ENCODE measurements at places on chromosomes 4 and X.

GRCh38 chr4:6222761-6223292, 22.5 kb upstream of the JAKMIP1 start:
- DNase-seq: no peak

GRCh38 chr4:184348311-184349233, 125.8 kb downstream of the IRF2 start:
- DNase-seq: no peak

GRCh38 chr4:2075987-2076907, 17.1 kb downstream of the NAT8L start:
- DNase-seq: no peak

GRCh38 chrX:71622032-71622575, 3.8 kb upstream of the CXCR3 start:
- no peak for DNase-seq

DNA sequence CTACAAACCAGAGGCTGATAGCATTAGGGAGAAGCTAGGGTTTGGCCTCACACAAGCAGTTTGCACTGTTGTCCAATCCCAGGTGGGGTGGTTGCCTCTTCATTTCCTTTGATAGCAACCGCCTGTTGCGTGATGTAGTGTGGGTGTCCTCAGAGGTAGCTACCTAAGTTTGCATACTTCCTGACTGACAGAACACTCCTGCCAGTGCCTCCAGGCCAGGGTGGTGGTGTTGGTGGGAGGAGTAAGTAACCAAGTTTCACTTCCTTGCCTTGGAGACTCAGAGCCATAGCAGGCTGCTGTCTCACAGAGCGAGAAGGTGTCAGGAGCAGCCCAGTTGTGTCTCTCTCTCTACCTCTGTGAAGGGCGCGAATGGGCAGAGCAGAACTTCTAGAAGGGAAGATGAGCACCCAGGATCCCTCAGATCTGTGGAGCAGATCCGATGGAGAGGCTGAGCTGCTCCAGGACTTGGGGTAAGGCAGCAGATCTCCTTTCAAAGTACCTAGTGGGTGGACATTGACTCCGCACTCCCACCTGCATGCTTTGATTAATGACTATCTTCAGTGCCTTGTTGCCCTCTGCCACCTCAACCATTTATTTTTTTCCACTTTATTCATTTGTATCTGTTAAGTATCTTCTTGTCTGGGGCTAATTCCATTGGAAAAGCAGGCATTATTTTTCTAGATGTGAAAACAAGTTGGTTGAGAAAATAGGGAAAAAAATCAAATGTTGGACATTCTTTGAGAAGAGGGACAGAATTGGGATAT, at the start of gene DAPP1:
Gene DAPP1 (plus strand): TSS at position 283 of the 764 bp plus-strand sequence. CDS start 87 bp downstream, at position 370.
- peak; percentile 92 for DNase-seq

DNA sequence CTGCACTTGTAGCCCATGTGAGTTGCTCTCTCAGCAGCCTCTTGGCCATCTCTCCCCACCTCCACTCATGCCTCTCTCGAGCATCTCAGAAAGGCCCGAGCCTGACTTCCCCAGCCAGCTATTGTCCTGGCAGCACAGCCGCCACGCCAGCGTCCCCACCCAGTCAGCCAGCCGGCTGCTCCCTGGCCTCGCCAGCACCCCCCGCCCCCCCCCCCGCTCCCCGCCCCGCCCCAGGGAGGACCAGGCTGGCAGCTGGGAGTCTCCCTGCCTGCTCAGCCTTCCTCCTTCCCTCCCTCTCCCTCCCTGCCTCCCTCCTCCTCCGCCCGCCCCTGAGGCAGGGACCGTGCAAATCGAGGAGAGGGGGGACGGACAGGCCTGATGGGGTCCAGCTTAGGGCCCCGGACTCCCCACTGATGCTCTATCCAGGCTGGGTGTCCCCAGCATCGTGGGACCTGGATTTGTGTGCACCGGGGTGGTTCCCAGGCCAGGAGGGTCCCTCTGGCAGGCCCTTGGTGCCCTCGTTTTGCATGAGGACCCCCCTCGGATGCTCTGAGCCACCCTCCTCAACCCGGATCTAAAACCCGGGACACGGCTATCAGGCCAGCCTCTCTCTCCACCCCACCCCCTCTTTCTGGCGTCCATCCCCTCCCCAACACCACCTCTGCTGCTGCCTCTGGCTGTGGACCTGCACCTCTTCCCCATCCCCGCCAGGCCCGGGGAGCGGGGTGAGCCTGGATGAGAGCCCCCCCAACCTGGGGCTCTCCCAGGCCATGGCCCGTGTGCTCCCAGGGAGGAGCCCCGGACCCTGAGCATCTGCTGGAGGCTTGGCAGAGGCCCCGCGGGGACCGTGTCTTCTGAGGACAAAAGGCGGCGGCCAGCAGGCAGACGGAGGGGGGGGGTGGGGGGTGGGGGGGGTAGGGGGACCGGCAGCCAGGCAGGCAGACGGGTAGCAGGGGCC, at the start of gene GPR173:
Gene GPR173 (plus strand): TSS at position 621 of the 958 bp plus-strand sequence. CDS start 27,833 bp downstream, outside the sequence.
- DNase-seq: no peak

- DNase-seq: no peak
Measured at GRCh38 chr4:163164591-163164990, 2.1 kb downstream of the NAF1 start.

GRCh38 chrX:51747671-51748070, 4.4 kb downstream of the GSPT2 start:
- DNase-seq: no peak

GRCh38 chr4:686413-687040, 2.4 kb downstream of the SLC49A3 start:
- no peak for DNase-seq

DNA sequence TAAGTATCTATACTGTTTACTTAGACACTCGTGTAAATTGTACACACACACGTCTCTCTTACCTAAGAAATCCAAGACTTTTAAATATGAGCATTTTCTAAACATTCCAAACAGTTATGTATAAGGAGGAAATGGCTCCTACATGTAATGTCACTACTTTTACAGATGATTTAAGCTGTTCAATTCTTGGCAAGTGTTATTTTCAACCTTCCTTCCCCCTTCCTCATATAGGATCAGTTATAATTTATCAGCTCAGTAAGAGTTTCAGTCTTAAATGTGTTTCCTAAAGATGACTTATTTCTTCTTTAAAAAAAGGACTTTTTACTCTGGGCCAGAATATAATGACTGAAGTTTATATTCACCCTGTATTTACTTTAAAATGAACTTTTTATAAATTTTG, 601.1 kb downstream of the ANKRD50 start:
- DNase-seq: no peak

DNA sequence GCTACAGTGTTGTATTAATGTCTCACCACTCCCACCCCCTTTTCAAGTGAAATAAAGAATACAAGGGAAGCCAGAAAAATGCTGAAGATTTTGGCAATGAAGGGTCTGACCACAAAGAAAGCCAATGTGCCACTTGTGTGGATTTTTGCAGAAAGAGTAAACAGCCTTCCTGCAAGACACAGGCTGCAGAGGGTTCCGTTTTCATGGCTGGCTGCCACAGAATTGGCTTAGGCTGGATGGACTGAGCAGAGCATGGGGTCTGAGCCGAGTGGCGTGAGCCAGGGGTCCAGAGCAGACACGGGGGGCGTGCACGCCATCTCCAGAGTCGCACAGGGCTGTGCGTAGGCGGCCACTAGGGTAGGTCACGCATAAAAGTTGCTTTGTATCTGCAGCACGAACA, 69.2 kb downstream of the MTNR1A start:
- no peak for DNase-seq

GRCh38 chrX:125306335-125306866, 13.3 kb upstream of the TEX13C start:
- no peak for DNase-seq

DNA sequence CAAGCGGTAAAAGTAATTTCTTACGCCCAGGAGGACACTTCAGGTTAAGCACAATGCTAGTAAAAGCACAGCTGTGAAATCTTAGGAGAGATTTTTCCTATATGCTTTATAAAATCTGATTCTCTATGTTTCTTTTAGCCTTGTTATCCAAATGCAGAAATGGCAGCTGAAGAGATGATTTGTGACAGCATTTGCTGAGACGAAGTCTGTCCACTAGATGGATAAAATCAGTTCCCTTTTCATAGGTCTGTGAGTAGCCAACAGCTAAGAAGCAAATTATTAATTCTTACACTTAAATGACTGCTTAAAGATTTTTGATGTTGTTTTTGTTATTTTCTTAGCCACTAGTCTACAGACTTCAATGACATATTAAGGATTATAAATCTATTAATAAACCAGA, 5.3 kb downstream of the GPM6A start:
- no peak for DNase-seq

- no peak for DNase-seq
Measured at GRCh38 chr4:22045051-22045630, 96.6 kb upstream of the KCNIP4 start.

DNA sequence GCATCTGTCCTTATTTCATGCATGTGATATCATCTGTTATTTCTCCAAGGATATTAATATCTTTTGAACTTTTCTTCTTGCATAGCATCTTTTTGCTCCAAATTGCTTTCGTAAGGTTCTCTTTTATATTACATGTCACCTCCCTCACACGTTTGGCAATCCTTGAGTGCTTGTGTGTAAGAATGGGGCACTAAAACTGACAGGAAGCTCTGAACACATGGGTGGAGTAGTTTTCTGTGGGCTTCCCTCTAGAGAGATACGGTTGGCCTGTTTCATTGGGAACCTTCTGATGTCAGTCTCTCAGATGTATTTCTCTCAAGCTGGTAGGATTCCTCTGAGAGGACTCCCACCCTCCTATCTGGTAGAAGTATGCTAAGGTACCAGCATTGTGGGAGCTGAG, 223.0 kb downstream of the MID1 start:
- DNase-seq: no peak

GRCh38 chr4:182645511-182645910, 271.7 kb downstream of the DCTD start:
- no peak for DNase-seq

GRCh38 chrX:123745511-123745910, 12.7 kb upstream of the THOC2 start:
- DNase-seq: no peak

DNA sequence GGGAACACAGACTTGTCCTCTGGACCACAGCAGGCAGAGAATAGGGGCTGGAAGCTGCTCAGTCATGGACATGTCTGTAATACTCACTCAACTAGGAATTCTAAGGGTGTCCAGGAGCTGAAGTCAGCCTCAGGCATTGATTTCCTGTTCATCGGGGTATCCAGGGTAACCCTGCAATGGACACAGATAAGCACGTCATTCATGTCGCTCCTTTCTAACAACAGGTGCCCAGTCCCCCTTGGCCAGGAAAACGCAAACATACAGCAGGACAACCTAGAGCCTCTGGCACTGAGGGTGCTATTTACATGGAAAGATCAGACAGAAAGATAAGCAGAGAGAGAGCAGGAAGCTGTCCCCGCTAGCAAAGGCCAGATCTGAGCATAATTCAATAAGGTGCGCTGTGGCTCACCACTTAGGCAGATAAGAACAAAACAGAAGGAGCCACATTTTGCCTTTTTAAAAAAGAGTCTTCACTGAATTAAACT, 21.3 kb downstream of the QDPR start:
- no peak for DNase-seq

DNA sequence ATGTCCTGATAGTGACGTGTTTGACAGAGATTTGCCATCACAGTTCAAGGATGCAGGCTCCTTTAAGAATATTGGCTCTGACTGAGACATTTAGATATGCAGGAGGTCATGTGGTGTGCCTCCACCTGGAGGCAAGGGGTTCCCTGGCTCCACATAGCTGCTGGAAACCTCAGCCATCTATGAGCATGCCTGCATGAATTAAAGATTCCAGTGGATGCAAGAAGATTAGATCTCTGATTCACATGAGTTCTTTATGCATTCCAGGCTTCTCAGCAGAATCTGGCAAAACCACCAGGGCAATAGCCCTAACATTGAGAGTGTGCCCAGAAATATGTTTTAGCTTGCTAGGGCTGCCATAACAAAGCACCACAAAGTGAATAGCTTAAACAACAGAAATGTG, 298.5 kb upstream of the AADAT start:
- DNase-seq: no peak

GRCh38 chr4:25198713-25199112, 35.1 kb upstream of the PI4K2B start:
- no peak for DNase-seq

GRCh38 chr4:41129128-41129754, 85.1 kb downstream of the APBB2 start:
- no peak for DNase-seq

DNA sequence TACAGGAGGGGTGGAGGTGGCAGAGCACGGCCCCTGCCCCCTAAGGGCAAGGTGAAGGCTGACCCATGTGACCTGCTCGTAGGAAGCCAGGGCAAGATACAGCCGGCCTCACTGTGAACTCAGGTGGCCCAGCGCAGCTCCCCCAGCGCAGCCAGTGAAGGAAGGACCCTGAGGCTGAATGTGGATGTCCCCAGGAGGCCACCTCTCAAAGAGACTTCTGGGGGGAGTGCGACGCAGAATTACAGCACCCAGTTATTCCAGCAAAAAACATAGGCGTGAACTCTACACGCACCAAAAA, 52.6 kb downstream of the ZFYVE28 start:
- DNase-seq: no peak

DNA sequence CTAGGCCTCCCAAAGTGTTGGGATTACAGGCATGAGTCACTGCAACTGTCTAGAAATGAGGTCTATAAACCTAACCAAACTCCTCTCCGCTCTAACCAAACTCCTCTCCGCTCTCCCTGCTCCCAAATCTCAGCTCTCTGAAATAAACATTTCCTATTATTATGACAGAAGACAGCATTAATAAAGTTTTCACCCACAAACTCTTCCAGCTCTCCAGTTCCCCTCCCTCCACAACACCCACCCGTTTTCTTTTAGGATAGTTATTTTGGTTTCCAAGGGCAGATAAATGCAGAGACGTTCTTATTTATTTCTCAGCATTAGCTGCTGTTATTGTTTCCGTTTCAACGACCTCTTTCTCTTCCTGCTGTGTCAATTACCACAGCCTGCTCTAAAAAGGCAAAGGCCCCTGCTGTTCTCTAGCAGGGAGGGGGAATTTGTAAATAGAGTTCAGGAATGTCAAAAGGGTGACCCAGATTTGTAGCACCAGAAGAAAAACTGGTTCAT, 13.3 kb upstream of the SCD5 start:
- no peak for DNase-seq

DNA sequence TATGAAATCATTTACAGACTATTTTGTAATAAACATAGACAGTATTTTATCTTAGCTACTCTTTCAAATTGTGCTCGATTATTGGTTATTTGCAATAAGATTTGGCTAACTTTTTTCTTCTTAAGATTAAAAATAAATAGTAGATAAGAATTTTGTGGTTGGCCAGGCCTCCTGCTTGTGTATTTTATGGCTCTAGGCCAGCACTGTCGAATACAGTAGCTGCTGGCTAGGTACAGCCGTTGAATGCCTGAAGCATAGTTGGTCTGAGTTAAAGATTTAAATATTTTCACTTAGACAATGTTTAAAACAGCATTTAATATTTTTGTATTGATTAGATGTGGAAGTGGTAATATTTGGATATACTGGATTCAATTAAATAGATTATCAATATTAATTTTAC, 481.0 kb downstream of the SPRY1 start:
- DNase-seq: no peak

DNA sequence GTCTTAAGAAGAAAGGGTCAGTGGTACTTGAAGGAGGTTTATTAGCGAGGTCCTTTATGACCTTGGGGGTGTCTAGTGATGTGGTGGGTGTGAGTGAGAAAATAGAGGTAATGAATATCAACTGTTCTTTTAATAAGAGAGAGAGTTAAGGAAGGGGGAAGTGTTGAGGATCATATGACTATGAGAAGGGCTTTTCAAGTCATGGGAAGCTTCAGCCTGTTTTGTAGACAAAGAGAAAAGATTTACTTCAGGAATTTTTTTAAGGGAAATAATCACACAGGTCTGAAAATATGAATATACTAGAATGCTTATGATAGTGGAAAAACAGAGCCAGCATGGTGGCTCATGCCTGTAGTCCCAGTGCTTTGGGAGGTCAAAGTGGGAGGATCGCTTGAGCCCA, 41.3 kb upstream of the MTMR1 start:
- DNase-seq: no peak

- DNase-seq: no peak
Measured at GRCh38 chr4:11881947-11882346, 453.3 kb upstream of the HS3ST1 start.

All from activated CD4-positive, alpha-beta T cell treated with anti-CD3 and anti-CD28 coated beads, Interleukin-2, amount 10 ng/mL, durations not matched to agents 7 days and 5 days (primary cell).